ENCODE measurements at places on chromosomes 16 and 17.

DNA sequence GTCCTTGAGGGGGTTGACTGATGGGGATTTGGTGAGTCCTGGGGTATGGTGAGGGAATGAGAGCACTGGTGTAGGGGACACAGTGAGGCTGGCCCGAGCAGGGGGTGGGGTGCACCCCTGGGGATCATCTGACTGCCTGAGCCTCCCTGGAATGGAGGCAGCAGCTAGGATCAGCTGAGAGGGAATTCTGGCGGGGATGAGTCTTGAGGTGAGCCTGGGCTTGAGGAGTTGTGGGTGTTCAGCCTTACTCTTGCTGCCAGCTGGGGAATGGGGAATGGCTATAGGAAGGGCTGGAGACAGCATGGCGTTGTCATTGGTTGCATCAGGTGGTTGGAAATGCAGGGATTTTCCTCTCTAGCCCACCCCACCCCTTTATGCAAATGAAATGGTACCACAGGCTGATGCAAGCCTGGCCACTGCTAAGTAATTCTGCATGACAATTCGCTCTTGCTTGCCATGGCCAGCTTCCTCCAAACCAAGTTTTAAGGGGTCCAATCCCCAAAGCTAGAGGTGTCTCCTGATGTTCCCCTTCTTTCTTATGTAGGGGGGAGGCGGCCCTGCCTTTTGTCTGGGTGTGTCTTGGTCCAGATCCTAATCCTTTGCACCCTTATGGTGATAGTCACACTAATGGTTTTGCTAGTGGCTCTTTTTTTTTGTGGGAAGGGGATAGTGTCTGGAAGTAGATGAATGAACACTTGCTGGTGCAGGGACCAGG is 7.5 kb downstream of the NFE2L1 start:
- DNase-seq, result no peak

- DNase-seq, result no peak
These were observed 55.7 kb upstream of the MRTFB start for GRCh38 chr16:14015461-14015860.

GRCh38 chr17:8124350-8125153 is 646 bp upstream of the HES7 start:
- no peak for DNase-seq

GRCh38 chr16:81879625-81880024 is 100.5 kb downstream of the PLCG2 start:
- no peak for DNase-seq

- DNase-seq, result no peak
These were observed 12.2 kb upstream of the LONP2 start for GRCh38 chr16:48231727-48232492.

DNA sequence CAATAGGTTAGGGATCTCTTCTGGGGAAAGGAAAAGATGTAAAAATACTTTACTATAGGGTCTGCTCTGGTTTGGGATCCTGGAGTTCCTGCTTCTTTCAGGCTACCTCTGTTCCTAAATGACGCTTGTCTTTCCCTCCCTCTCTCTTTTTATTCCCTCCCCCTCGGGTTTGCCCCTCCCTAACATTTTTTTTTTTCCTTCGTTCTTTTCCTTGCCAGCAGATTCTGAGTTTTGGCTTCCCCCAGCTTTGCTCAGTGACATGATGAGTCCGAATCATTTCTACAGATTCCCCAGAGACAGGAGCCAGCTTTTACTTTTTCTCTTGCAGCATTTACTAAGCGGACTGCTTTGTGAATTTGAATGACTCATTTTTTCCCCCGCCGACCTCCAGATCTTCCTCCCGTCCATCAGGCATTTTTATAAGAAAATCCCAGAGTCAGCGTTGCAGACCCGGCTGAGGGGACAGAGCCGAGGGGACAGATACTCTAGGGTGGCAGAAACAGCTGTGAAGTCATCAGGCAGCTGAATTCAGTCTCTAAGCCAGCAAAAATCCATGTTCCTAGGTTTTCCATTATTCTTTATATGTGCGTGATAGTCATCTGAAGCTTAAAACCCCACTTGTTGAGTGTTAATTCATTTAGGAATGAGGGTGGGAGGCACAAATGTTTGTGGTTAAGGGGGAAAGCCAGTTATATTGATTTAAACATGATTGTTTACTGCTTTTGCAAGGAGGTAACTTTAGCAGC is at the start of gene TMEM100:
TSS of gene TMEM100 (minus strand) at position 123 of the 746 bp plus-strand sequence. CDS start 1,794 bp downstream, outside the sequence.
- no peak for DNase-seq

GRCh38 chr16:815861-816260 is 15.3 kb upstream of the GNG13 start:
- DNase-seq, result no peak

DNA sequence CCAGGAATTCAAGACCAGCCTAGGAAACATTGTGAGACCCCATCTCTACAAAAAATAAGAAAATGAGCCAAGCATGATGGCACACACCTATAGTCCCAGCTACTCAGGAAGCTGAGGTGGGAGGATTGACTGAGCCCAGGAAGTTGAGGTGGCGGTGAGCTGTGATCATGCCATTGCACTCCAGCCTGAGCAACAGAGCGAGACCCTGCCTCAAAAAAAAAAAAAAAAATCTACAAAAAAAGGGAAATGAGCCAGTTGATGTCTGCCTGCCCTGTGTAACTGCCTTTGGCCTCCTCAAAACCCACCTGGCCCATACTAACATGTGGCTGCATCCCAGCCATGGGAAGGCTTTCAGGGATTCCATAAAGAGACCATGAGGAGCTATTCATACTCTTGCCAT is 4.5 kb downstream of the RANBP10 start:
- no peak for DNase-seq

GRCh38 chr17:8887301-8887700 is 19.8 kb upstream of the PIK3R6 start:
- DNase-seq, result no peak

Measured in NCI-H510A (cell line).